ENCODE measurements at places on chromosomes 11 and 22. TPM values are rescaled to one million over a fixed set of nuclear protein-coding genes. Genes with fewer than 3 reads are reported as not detected.

DNA sequence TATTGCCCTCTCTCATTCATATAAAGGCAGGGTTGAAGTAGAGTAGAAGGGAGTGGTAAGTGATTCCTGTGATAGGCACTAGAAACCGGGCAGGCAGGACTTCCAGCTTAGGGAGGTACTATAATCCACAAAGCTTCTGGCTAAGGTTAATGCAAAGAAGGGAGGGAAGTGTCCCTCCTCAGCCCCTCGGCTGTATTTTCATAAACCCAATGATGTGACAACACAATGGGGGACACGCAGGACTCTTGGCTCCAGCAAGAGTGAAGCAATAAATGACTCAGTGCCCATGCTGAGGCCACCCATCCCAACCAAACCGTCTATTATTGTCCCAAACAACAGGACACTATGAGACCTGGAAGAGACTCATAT is 90.7 kb downstream of the ETS1 start:
- DNase-seq, result no peak

- DNase-seq, result no peak
Measured at GRCh38 chr11:85960678-85961077, 105.5 kb downstream of the CCDC83 start.

DNA sequence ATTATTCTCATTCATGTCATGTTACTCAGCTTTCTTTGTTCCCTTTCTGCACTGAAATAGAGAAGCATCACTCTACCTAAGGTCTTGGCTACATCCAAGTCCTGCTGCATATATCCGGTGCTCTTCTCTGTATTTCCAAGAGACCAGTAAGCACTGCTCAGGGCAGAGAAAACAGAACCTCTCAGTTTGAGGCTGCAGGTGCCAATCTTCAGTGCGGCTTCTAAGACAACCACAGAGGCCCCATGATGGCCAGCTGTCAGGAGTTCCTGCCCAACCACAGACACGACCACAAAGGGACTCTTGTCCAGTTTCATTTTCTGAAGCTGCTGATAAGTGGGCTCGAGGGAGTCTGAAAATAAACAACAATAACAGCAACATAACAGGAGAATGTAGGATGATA is 378.4 kb upstream of the PITPNB start:
- no peak for DNase-seq

- DNase-seq, result no peak
Measured at GRCh38 chr11:69842746-69843528, 23.7 kb upstream of the FGF3 start.

GRCh38 chr11:66877588-66878385 is 20.9 kb downstream of the LRFN4 start:
- DNase-seq, result no peak

DNA sequence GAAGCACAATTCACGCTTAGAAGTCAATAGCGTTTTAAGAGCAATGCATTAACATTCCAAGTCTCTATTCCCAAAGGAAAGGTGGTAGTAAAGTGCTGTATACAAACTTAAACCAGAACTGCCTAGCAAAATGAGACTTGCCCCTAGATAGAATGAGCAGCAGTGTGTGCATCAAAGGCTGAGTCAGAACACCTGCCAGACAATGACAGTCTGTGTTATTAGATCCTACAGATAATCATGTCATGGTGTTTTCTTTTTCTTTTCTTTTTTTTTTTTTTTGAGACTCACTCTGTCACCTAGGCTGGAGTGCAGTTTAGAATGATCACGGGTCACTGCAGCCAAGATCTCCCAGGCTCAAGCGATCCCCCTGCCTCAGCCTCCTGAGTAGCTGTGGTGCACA is 1.6 kb downstream of the RTCB start:
- DNase-seq, result no peak

DNA sequence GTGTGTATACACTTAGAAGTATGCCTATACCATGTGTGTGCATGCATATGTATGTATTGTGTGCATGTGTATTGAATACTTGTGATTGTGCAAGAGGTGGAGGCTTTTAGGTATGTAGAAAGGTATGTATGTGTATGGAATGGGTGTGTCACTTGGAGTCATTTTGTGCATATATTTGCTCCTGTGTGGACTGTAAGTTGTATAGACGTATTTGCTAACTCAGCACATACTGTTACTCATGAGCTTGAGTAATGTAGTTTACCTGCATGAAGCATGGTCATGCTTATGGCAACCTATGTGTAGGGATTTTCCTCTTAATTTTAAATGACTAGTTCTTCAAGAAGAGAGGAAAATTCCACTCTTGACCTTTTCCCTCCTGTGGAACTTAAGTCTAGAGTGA is 507.6 kb upstream of the LARGE1 start:
- DNase-seq, result no peak

GRCh38 chr22:23073526-23074229 is 3.4 kb downstream of the GNAZ start:
- DNase-seq, result no peak

- no peak for DNase-seq
Measured at GRCh38 chr11:72634016-72634415, 40.2 kb downstream of the PDE2A start.

Gene HBD
- polyA plus RNA-seq, result 2.1 TPM

DNA sequence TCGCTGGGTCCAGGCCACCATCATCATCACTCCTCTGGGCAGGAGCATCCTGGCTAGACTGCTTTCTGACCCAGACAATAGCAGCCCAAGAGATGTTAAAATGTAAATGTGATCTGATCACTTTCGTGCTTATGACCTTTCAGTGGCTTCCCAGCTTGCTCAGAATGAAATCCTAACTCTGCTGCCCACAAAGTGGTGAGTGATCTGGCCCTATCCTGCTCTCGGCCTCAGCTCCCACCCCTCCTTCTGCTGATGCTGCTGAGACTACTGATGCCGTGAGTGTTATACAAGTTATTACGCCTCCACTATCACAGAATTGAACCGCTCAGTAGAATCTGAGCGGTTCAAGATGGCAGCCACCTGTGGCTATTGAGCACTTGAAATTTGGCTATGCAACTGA is 26.2 kb downstream of the ELF5 start:
- no peak for DNase-seq

- DNase-seq, result no peak
Measured at GRCh38 chr22:42282252-42282942, 11.9 kb upstream of the TCF20 start.

DNA sequence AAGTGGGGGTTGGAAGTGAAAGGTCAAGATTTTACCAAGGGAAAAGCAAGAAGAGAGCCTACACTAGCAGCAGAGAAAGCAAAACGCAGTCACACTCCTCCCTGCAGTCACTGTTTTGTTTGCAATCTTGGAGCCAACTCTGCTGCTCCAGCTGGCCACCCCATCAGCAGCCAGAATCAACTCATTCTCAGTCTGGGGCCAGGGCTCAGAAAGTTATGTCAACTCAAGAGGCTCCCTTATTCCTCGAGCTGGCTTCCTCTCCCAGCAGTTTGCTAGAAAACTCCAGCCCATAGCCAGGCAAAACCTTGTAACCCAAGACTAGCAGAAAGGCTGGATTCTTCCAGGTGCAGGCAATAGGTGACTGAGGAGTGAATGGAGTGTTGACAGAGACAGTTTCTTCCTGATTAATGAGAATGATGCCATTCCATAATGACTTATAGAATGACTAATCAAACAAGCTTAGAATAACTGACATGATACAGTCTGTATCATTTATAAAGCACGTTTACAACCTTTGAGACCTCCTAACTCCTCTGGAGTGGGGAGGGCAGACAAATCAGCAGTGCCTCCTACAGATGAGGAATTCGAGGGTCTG is 53.4 kb downstream of the P4HA3 start:
- peak; percentile 29 for DNase-seq

GRCh38 chr11:65573391-65574079 is 1.2 kb downstream of the FAM89B start:
- no peak for DNase-seq

Gene RIMBP3C
- 0.40 TPM for polyA plus RNA-seq

- DNase-seq, result peak; percentile 67
Measured at GRCh38 chr22:21009638-21010425, 5.1 kb upstream of the P2RX6 start.

Gene IGSF22
- 1.7 TPM for polyA plus RNA-seq

DNA sequence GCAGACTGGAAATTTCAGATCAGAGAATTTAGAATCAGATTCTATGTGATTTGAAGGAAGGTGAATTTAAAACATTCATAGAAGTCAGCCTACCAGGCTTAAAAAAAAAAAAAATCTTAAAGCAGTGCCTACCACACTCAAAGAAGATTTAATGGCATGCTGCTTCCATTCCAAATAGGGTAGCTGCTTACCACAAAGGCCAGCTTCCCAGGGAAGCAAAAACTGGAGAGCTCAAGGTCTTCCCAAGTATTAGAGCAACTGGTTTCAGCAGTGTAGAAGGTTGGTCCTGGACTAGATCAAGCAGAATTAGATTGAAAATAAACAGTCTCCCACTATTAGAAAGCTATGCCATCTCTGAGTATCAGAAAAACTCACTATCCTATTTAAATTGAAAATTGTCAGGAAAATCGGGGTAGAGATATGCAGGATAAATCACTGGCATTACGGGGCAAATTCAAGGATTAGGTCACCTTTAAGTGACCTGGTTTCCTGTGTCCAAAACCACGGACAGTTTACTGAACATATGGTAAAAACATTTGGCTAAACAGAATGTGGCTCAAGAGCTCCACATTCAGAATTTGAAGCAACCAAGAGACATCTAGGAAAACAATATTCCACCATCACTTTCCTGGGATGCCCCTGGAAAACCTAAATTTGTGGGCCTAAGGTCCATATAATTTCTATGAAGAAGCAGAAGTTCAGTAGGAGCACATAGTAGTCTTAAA is 1.3 kb downstream of the C11orf42 start:
- DNase-seq, result no peak

DNA sequence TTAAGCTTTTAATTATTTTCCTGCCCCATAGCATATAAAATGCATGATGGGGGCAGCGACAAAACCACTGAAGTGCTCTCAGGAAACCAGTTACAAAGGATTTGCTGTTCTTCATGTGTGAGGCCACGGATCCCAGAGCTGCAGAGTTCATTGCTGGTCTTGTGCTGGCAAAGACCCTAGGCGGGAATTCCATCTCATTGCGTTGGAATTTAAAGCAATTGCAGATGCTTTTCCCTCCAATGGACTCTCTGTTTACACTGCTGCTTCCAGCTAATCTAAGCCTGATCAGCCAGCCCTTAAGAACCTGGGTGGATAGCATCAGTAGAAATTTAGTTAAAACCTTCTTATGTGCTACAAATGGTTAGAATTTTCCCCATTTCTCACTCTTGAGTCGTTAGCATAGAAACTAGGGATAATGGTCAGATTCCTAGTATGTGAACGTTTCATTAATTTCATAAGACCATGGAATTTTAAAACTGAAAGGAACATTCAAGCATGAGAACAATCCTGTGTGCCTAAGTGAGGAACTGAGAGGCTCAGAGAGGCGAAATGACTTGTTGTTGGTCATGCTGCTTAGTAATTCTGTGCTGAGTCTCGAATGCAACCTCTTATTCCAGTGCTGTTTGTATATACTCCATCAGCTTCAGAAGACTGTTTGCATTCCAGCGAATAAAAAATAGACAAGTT is 36.1 kb upstream of the ADSL start:
- no peak for DNase-seq

Gene NDUFV1
- 149 TPM for polyA plus RNA-seq

DNA sequence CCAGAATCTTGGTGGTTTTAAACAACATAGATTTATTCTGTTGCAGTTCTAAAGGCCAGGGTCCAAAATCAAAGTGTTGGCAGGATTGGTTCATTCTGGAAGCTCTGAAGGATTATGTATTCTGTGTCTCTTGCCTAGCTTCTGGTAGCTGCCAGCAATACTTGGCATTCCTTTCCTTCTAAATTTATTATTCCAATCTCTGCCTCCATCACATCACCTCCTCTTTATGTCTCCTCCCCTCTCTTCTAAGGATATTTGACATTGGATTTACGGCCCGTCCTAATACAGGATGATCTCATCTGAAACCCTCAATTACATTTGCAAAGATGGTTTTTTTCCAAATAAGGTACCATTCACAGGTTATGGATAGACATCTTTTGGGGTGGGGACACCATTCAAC is 186.5 kb downstream of the SBF2 start:
- no peak for DNase-seq

Gene RELT
- 2.1 TPM for polyA plus RNA-seq

- DNase-seq, result no peak
Measured at GRCh38 chr22:41976070-41976901, 7.0 kb downstream of the SEPTIN3 start.

Gene LYVE1
- 56.6 TPM for polyA plus RNA-seq

DNA sequence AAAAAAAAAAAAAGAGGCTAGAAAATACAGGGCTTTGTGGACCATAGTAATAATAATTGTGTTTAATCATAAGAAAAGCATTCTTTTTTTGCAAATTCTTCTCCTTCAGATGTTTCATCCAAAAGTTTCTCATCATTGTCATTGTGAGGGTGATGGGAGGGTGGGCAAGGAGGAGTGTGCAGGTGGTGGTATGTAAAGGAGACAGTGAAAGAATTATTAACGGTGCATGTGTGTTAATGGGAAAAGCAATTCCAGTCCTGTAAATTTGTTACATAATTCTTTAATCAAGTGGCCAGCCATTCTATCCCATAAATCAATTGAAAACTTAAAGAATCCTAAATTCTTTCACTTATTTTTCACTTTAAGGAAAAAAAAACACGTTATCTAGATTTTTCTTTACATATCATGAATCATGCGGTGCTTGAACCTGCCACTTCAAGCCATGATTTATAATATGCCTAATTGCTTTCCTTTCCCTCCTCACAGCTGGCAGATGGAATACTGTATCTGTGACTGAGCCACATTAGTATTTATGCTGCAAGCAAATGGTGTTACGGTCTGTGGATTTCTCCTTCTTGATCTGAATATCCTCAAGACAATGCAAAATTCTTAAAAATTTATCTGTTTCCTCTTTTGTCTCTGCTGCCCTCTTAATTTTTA is 318.5 kb downstream of the JRKL start:
- DNase-seq, result no peak

GRCh38 chr11:79813551-79813950 is 372.7 kb upstream of the TENM4 start:
- DNase-seq, result no peak

Gene CFAP300
- polyA plus RNA-seq, result 6.1 TPM

- DNase-seq, result no peak
Measured at GRCh38 chr11:119434591-119435330, 11.8 kb upstream of the THY1 start.

- no peak for DNase-seq
Measured at GRCh38 chr11:96339706-96340554, 3.1 kb downstream of the MAML2 start.

GRCh38 chr11:66426314-66426713 is 5.5 kb downstream of the NPAS4 start:
- no peak for DNase-seq

- no peak for DNase-seq
Measured at GRCh38 chr11:134556186-134556585, 144.1 kb upstream of the B3GAT1 start.

Data from right renal cortex interstitium (tissue), 3 donors.